ENCODE measurements at places on chromosomes 6 and 20.

DNA sequence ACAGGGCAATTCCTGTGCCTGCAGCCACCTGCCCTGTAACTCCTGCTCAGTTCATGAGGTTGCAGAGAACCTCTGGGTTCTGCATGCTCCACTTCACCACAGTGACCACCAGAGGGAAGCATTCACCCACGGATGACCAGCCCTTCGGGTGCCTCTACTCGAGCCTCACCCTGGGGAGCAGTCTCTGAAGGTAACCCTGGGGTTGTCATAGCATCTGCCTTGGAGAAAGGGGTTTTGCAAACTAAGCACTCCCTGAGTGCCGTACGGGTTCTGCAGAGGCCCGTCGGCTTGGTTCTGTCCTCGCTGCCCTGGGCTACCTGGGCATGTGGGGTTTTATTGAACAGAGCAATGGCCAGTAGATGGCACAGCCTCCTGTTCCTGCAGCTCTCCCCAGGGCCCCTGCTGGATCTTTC, 10.2 kb upstream of the CST5 start:
- peak; percentile 3 for DNase-seq

DNA sequence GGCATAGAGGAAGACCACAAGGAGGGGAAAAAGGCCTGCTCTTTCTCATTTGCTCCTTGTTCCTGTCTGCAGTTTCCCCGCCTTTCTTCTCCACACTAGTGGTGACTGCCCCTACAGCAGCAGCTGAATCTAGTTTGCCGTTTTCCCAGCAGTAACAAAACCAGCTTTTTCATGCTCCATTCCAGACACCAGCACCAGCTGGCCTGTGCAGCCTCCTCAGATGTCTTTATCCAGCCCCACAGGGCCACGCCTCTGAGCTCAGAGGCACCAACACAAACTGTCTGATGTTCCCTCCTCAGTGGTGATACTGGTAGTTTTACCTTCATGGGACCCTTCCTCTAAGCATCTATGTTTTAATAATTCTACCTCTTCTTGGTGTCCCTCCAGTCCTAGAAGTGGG, 70.4 kb upstream of the SLC24A3 start:
- DNase-seq: no peak

GRCh38 chr6:160084198-160084776, 37.3 kb upstream of the SLC22A1 start:
- DNase-seq: no peak

- DNase-seq: no peak
Observed at GRCh38 chr20:57938158-57939108, 228.6 kb upstream of the PMEPA1 start.

- DNase-seq: no peak
Observed at GRCh38 chr6:53241938-53242337, 93.3 kb upstream of the GCM1 start.

DNA sequence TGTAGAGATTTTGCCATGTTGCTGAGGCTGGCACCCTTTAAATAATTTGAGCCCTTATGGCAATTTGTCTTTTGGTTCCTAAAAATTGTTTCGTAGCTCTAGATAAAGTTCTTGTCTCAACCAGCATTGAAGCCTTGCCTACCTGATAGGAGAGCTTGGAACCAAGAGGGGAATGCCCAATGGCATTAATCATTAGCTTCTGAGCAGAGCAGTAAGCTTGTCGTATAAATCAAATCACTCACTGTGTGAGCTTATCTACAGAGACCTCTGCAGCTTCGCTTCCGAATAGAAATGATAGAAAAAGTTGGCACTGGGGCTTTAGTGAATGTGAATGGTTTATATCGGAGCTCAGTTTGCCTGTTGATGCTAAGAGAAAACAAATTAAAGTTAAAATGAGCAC, 10.7 kb downstream of the ANKRD6 start:
- DNase-seq: no peak

- peak; percentile 59 for DNase-seq
Observed at GRCh38 chr6:111487661-111488060, 4.6 kb upstream of the REV3L start.

DNA sequence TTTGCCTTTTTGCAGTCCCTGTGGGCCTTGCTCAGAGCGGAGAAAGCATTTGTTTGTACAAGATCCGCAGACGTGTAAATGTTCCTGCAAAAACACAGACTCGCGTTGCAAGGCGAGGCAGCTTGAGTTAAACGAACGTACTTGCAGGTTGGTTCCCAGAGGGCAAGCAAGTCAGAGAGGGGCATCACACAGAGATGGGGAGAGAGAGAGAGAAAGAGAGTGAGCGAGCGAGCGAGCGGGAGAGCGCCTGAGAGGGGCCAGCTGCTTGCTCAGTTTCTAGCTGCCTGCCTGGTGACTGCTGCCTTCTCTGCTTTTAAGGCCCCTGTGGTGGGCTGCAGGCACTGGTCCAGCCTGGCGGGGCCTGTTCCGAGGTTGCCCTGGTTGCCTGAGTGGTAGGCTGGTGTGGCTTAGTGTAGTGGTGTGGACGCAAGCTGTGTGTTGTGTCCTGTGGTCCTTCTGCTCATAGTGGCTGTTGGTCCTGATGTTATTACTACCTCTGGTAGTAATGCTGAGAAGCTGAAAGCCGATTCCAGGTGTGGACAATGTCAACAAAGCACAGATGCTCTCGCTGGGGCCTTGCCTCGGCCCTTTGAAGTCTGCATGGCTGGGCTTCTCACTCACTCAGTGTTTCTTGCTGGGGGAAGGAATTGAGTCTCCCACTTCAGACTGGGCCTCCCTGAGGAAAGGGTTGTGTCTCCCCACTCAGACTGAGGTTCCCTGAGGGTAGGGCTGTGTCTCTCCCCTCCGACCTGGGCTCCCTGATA, 12.1 kb downstream of the VEGFA start:
- no peak for DNase-seq

DNA sequence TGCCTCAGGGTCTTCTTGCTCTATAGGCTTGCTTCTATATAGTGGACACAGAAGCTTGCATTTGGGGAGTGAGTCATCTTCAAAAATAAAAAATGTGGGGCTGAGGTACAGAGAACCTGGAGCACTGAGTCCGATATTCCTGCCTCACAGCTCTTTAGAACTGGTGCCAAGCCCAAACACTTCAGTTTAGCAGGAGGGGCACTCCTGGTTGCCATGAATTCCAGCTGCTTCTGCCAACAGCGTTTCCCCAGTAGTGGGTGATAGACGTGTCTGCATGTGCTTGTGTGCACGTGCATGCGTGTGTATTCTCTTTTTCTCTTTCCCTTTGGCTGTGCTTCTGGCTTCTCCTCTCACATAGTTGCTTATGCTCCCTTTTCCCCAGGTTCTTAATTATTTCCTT, 11.9 kb downstream of the DNPH1 start:
- DNase-seq: no peak

DNA sequence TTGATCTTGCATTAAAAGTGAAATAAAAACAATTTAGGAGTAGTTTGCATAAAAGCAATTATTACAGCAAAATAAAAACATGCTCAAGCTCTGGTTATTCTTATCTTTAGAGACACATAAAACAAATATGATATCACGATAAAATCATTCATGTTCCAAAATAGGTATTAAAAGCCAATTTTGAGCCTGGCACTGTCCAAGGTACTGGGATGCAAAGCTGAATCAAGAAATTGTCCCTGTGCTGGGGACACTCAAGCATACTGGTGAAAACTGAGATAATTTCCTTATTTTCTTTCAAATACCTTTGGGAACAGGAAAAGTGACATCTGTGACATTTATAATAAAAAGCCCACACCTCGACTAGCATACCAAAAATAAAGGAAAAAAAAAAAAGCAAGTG, 931 bp upstream of the MTCL3 start:
- no peak for DNase-seq

DNA sequence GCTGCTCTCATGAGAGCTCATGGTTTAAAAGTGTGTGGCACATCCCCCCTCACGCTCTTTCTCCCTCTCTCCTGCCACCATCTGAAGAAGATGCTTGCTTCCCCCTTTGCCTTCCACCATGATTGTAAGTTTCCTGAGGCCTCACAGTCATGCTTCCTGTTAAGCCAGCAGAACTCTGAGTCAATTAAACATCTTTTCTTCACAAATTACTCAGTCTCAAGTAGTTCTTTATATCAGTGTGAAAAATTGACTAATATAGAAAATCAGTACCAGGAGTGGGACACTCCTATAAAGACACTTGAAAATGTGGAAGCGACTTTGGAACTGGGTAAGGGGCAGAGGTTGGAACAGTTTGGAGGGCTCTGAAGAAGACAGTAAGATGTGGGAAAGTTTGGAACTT, 45.0 kb downstream of the HACE1 start:
- DNase-seq: no peak

DNA sequence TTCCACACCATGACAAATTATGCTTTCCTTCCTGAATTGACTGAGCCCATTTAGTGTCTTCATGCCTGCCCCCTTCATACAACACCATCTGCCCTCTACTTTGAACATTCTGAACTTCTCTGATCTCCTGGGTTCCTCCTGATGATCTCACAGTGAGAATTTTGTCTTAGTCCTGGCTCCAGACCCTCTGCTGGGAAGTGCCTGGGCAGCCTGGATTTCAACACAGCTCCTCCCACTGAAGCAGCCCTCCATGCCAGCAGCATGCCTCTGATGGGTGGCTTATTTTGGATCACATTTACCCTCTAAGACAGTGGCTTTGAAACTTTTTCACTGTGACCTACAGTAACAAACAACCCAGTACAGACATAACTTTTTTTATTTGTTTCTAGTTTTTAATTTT, 41.5 kb downstream of the DSE start:
- no peak for DNase-seq

- no peak for DNase-seq
Observed at GRCh38 chr6:51817832-51818231, 269.6 kb downstream of the PKHD1 start.

- no peak for DNase-seq
Observed at GRCh38 chr20:10412591-10413408, 21.2 kb downstream of the MKKS start.

DNA sequence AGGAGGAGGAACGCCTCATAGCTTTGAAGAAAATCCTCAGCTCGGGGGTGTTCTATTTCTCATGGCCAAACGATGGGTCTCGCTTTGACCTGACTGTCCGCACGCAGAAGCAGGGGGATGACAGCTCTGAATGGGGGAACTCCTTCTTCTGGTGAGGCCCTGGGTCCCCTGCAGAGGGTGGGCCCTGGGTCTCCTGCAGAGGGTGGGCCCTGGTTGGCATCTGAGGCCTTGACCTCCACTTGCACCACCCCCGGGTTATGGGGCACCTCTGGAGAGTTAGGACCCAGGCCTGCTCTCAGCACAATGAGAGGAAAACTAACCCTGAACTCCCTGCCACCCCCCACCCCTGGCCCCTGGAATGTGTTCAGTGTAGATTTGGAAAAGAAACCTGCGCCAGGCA, 47.2 kb downstream of the SYNJ2 start:
- no peak for DNase-seq

DNA sequence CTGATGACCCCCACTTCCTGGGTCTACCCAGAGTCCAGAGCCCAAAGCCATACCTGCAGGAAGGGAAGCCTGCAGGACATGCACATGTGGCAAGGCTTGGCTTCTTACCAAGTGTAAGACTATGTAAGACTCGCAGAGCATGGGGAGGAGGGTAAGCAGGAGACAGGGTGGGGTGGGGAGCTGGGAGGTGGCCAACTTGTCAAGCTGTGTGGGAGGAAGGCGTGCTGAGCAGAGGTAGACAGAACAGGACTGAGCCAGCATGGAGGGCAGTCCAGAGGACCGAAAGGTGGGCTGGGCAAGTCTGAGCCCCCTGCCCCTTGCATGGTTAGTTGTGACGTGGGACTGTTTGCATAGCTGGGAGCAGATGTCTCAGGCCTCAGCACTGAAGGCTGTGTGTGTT, 53.4 kb upstream of the RNF24 start:
- DNase-seq: no peak

- no peak for DNase-seq
Observed at GRCh38 chr6:26305641-26305969, 59.4 kb upstream of the BTN3A2 start.

GRCh38 chr20:54293526-54293925, 85.6 kb downstream of the PFDN4 start:
- no peak for DNase-seq

- no peak for DNase-seq
Observed at GRCh38 chr20:13800728-13801134, 15.9 kb downstream of the NDUFAF5 start.

GRCh38 chr20:5606350-5606749, 143.9 kb upstream of the SHLD1 start:
- no peak for DNase-seq

DNA sequence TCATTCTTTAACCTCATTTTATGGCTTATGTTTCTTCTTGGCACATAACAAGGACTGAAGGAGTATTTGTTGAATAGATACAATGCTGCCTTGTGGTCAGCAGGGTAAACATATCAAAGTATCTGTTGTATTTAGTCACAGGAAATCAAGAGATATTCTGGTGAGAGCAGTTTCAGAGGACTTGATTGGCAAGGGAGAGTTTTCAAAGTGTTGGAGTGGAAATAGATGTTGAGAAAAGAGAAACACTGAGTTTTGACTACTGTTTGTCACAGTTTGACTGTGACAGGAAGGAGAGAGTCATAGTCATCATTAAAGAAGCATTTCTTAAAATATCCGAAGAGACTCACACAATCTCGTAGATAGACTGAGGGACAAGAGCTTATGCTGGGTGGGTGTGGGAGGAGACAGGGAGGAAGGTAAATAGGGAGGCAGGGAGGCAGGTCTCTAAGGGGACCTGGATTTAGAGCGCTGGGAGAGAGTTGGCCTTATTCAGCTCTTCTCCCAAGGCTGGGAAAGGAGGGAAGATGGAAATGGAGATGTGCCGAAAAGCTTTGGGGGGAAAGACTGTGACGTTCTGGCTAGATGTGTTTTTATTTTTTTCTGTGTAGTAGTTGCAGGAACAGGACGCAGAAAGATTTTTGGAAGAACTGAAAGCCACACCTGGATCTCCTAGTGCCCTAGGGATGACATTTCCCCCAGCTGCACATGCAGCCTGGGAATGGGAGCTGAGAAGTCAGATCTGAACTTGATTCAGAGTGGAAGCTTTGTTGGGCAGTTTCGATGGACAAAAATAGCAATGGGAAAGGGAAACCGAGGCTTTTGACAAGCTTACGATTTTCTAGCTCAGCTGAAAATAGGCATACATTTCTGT, 65.0 kb upstream of the IFNGR1 start:
- DNase-seq: peak; percentile 61

DNA sequence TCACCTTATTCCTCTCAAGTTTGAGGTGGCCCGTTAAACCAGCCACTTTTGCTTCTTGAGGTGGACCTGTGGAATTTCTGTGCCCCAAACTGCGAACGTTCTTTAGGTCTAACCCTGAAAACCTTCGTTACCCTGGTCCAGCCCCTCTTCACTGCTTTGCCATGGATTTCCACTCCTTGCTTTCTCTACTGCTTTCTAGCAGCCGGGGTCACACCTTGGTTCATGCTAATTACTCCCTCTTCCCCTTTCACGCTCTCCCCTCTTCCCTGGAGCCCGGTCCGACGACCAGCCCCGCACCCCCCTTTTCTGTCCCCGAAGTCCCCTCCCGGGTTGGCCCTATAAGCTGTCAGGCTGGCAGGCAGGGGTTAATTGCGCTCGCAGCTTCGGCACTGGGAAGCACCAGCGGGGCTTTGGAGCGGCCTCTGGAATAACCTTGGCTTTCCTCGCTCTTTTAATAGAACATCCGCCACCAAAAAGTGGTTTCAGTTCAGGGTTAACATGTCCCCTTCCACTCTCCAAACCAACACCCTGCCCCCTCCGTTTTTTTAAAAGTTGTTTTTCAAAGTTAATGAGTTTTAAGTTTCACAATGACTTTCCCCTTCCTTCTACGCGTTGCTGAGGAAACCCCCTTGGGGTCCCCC, 1.4 kb upstream of the HIVEP1 start:
- no peak for DNase-seq

Data from GM12864 (cell line).